Stimulated activated CD8-positive, alpha-beta memory T cell treated with anti-CD3 and anti-CD28 coated beads, Interleukin-4, amount 100 ng/mL, for 48 hours (primary cell): ENCODE measurements at places on chromosomes 5 and 9.

- DNase-seq = no peak
Measured at GRCh38 chr5:95907740-95908706, 53.6 kb downstream of the ELL2 start.

GRCh38 chr9:89006267-89006666 is 15.0 kb downstream of the S1PR3 start:
- no peak for DNase-seq

DNA sequence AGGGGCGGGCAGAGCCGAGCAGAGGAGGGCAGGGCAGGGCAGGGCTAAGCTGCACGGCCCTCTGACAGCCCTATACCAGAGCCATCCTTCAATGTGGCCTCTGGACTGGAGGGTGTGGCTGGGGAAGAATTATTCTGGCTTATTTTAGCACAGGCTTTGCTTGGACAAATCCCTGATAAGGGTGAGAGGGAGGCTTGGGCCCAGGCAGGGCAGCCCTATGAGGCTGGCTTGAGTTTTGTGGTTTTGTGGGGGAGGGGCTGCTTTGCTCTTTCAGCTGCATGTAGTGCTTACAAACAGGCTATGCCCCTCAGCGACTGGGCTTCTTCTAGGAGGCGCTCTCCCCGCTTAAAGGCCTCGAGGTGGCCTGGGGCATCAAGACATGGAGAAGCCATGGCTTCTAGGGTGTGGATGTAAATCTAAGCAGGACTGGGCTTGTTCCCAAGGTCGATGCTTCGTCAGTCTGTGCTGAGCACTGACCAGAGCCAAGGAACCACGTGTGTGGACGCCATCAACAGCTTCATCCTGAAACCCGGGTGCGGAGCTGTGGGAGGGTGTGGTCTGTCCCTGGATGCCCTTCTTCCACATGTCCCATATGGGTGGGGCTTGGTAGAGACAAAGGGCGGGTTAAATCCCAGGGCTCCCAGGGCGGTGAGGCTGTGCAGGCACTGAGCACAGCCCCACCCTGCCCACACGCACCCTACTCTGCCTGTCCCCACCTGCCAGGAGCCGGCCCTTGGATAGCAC is 45.7 kb upstream of the IPPK start:
- DNase-seq = no peak

DNA sequence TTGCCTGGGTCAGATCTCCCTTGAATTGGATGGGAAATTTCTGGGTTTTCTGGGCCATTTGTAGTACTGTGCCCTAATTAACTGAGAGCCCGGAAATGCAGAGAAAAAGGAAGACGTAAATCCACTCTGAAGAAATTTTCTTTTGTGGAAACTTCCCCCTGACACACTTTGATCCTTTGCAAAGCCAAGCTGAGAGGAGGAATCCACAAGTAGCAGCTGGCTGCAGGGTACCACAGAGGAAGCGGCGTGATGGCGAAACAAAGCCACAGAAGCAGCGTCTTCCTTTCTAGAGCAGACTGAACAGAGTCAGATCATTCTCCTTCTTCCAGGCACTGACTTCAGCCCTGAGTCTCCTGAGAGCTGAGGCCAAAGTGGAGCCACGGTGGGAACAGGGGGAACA is 47.1 kb upstream of the ZNF354A start:
- DNase-seq = no peak

- no peak for DNase-seq
Measured at GRCh38 chr5:175820230-175820629, 51.1 kb upstream of the CPLX2 start.

DNA sequence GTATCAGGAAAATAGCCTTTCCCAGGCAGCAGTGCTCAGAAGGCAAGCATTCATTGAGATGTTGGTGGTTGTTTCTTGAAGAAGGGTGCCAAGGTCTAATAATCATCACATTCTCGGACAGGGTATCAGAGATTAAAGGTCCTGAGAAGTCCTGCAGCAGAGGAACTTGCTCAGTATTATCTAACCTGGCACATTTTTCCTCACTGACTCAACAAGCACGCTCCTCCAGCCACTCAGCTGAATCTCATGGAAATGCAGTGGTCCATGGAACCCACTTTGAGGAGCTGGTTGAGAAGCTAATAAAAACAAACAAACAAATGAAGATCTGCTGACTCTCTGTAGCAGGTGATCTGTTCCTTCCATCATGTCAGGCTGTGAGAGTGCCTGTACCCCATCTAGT is 35.3 kb upstream of the ICE1 start:
- no peak for DNase-seq
